ENCODE measurements at places on chromosomes 5 and 9. TPM values are rescaled to one million over a fixed set of nuclear protein-coding genes. Genes with fewer than 3 reads are reported as not detected.

Gene F2RL2
- not detected for total RNA-seq

Gene PPIC
- not detected for total RNA-seq

Gene ANXA2R
- total RNA-seq: 6.8 TPM

- DNase-seq: no peak
Observed at GRCh38 chr9:86668488-86668887, 278.8 kb downstream of the GAS1 start.

DNA sequence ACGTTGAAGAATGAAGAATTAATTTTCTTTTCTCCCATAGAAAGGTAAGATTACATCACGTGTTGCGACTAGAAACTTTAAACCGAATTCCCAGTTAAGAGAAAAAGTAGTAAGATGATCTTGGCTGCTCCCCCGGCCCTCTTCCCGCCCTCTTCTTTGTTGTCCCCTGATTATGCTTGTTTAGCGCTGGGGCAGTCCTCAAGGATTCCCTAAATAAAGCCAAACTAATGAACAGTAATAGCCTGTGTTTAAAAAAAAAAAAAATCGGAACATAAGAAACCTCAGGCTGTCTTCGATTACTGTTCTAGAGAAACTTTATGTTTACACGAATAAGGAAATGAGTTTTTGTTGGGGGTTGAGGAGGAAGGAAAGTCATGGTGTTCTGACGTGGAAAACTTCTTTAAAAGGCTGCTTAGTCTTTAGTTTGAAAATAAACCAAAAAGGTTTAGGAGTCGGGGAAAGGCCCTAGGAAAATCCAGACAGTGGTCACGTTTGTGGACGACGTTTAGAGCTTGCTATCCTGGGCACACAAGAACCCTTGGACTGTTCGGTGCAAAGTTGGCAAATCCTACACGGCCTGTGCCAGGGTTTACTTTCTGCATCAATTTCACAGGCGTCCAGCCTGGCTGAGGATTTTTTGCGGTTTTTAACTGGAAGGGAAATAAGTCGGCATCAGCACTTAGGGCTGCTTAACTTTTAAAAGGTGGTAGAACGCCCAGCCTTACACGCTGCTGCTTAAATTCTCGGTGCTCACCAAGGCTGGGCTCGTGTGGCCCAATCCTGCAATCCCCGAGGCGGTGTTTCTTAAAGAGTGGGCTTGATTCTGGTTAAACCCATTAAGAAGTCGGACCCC is 1.1 kb upstream of the MAT2B start:
- DNase-seq: peak; percentile 13
